Adipocyte (in vitro differentiated cells): ENCODE measurements at places on chromosomes 11 and 22.

GRCh38 chr11:64060861-64061444, 25.2 kb downstream of the FLRT1 start:
- peak; percentile 69 for DNase-seq

DNA sequence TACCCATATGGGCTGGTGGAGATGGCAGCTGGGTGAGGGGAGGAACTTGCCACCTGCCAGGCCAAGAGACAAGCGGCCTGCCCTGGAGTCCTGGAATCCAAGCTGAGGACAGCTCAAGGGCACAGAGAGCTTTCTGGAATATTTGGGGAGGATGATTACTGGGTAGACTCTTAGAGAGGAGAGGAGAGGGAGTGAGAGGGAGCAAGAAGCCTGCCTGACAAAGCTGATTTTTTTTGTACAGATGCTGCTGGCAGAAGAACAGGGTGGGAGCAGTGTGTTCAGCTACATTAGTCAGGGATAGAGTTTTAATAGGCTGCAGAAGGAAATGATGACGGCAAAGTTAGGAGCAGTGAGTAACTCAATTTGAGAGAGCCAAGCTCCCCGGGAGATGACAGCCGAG, 299.3 kb downstream of the NXPE2 start:
- DNase-seq: no peak

DNA sequence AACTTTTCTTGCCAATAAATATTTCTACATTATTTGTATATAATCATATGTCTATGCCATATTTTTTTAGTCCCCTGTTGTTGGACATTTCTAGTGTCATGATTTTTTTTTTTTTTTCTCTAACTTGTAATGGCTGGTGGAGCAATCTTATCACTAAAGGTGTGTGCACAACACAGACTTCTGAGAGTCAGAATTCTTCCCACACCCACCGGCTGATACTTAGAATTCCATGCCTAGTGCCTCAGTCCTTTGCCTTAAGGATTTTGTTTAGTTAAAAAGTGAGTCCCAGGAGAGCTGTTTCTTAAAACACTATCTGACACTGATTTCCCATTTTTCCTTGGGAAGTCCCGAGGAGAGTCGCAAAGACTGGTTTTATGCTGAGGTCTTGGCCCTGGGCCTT, 87.7 kb upstream of the BARX2 start:
- DNase-seq: no peak

DNA sequence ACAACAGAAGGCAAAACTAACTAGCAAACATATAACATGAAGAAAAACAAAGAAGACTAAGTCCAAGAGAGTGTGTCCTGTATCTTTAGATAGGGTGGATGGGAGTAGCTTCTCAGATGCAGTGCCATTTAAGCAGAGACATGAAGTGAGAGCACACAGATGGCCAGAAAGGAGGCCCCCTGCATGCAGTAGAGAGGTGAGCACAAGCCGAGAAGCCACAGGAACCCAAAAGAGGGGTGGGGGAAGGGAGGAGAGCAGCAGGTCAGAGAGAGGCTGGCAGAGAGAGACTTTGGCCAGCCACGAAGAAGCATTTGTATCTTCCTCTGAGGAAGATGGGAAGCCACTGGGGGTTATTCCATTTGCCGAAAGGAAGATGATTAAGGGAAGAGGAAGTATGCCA, 86.7 kb downstream of the NTM start:
- no peak for DNase-seq

GRCh38 chr11:93000511-93001476, 31.3 kb downstream of the MTNR1B start:
- peak; percentile 79 for DNase-seq

GRCh38 chr11:122882857-122883645, 492 bp downstream of the JHY start:
- DNase-seq: no peak

DNA sequence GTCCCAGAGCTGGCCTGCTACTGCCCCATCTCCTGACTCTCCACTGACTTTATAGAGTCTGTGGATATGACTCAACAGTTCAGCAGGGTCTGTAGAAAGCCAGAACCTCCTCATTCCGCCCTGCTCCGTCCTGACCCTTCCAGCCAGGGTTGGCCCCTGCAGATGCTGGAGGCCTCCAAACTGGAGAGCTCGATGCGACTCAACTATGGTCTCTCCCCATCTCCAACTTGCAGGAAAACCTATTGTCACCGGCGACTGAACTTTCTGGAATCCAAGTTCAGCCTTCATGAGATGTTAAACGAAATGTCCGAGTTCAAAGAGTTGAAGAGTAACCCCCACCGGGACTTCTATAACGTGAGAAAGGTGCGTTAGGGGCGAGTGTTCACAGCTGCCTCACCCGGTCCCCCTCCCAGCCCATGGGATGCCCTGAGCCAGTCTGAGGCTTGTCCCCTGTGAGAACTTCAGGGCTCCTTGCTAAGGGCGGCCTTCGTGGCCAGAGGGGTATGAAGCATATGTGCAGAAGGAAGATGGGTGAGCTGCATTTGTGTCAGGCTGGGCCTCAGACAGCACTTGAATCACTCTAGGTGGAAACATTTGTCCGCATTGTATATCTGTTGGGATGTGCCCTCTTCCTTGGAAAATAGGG, 32.1 kb downstream of the AMPD3 start:
- no peak for DNase-seq

- peak; percentile 93 for DNase-seq
These were observed 1.2 kb downstream of the TSPO start for GRCh38 chr22:43152357-43153071.

GRCh38 chr11:28842716-28843115, 734.5 kb downstream of the METTL15 start:
- no peak for DNase-seq
